ENCODE measurements at places on chromosomes 6 and 20. TPM values are rescaled to one million over a fixed set of nuclear protein-coding genes. Genes with fewer than 3 reads are reported as not detected.

The FOXA2 gene
- 0.04 TPM for total RNA-seq

The NFS1 gene
- 30.8 TPM for total RNA-seq

The ULBP1 gene
- 6.0 TPM for total RNA-seq

The SMOC2 gene
- total RNA-seq, result not detected

Data from kidney epithelial cell (primary cell).